Liver (tissue), 10 donors: ENCODE measurements at places on chromosomes 1 and 21.

DNA sequence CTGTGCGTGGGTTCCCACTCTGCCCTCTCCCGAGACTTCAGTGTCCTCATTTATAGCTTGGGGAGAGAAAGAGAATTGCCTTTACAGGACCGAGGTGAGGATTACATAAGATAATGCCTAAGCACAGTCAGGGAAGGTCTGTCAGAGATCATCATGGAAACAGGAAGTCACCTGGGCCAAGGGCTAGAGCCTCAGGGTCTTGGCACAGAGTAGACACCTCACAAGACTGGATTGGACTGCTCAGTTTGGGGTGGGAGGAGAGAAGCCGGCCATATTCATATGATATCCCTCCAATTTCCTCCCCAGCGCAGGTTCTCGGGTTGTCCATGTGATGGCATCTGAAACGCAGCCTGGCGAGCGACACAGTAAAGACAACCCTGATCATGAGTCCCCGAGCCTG, 3.8 kb downstream of the CNR2 start:
- no peak for DNase-seq

GRCh38 chr1:241413386-241413785, 56.4 kb upstream of the RGS7 start:
- no peak for DNase-seq

DNA sequence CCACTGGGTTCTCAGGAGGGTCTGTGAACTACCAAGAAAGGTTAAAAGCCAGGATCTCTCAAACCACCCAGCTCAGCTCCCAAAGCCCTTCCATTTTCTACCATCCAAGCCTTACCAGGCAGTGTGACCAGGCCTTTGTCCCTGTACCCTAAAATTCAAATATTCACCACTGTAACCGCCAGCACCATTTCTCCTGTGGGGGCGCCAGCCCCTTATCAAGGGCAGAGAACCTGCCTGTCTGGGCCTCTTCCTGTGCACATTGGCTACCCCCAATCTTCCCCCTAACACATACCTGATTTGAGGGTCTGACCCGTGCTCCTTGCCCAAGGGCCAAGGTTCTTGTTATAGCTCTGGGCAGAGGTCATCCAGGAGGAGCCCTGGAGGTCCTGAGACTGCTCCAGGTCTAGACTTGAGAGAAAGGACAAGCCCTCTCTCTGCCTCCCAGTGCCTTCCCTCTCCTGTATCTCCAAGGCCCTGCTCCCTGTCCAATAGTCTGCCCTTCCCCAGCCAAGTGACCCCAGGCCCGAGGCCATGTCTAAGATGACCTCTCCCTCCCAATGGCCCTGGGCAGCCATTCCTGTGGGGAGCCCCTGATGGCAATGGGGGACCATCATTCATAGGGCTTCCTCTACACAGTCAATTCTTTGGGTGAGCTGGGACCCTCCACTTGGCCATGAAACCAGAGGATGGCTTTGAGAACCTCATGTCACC, 78.5 kb downstream of the FHAD1 start:
- DNase-seq = no peak

DNA sequence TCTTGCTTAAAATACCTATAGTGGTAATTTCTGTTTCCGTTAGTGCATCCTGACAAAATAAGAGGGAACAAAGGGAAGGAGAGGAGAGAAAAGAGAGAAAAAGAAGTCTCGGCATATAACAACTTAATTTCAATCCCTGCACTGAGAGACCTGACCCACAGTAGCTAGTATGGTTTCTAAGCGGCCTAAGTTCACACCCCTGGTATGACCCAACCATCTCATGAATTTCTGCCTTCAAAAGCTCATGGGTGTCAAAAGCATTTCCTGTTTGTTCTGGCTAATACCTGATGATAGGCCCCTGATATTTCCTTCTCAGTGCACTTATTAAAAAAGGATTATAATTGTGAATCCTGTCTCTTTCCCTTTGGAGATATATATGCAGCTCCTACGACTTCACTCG, 32.1 kb upstream of the RGS1 start:
- no peak for DNase-seq

DNA sequence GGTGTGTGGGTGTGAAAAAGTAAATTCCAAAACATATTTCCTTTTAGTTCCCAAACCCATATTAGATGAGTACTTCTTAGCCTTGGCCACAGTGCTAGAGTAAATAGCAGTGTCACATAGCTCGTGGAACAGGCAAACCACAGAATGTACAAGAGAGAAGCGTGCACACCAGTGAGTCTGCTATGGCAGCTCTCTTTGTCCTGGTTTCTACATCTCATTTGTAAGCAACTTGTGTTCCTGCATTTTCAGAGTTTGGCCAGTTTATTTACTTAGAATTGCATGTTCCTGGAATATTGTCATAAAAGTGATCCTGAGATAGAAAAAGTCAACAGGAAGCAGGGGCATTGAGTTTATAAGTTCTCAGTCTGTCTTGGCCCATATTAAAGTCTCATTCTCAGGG, 142.1 kb downstream of the DHRS3 start:
- DNase-seq = no peak

DNA sequence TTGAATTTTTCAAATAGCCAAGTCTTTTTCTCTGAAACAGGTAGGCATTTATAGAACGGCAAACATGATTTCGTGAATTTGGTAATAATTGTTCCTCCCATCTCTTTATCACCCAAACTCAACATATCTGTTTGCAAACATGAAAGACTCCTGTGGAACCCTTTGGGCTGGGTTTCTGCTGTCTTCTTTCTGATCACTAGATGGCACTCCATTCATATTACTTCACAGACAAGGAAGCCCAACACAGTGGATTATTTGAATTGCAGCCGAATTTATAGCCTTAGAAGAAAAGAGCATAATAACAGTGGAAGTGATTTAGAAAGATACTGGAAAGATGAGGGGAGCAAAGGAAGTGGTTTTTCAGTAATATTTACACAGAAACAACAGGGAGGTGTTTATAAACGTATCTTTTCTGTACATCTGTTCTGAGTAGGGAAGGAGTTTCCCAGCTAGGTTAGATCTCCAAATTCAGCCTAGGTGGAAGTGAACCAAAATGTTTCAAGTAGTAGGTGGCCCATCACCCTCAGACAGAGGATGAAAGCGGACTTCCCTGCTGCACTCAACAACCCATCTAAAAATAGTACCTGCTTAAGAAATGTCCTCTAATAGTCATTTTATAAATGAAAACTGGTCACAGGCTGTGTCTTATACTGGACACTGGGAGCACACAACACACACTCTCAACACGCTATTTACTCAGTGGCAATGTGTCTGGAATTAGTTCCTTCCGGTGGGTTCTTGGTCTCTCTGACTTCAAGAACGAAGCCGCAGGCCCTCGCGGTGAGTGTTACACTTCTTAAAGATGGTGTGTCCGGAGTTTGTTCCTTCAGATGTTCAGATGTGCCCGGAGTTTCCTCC, 67.6 kb downstream of the MAP3K21 start:
- no peak for DNase-seq

GRCh38 chr1:188023206-188023605, 1194.5 kb downstream of the PLA2G4A start:
- DNase-seq = no peak

DNA sequence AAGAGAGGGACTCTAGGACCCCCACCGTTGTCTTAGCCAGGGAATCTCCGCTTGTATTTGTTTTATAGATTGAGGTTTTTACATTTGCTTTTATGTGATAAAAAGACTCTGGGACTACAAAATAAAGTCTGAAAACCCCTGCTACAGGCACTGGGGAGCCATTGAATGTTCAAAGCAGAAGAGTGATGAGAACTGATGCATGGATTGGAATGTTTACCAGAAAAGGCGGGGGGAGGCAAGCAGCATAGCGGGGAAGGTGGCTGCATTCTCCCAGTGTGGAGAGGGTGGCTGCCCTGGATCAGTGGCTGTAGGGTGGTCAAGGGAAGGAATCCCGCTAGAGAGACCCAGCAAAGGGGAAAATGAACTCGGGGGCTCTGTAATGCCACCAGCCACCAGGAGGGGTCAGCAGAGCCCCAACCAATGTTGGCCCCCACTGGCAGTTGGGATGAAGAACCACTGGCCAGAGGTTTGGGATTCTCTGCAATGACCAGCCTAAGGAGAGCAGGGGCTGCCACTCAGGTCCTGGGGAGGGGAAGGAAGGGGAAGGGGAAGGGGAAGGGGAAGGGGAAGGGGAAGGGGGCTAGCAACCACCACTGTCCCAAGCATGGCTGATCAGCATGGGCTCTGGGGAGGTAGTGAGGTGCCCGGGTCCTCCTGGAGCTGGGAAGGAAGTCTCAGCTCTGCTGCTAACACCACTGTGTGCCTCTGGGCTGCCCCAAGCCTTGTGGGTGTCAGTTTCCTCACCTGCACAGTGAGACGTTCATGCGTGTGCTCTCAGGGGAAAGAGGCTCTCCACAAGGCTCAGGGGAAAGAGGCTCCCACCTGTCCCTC, 19.2 kb upstream of the PEF1 start:
- peak; percentile 80 for DNase-seq

GRCh38 chr1:185526344-185527307, 207.6 kb upstream of the HMCN1 start:
- no peak for DNase-seq

DNA sequence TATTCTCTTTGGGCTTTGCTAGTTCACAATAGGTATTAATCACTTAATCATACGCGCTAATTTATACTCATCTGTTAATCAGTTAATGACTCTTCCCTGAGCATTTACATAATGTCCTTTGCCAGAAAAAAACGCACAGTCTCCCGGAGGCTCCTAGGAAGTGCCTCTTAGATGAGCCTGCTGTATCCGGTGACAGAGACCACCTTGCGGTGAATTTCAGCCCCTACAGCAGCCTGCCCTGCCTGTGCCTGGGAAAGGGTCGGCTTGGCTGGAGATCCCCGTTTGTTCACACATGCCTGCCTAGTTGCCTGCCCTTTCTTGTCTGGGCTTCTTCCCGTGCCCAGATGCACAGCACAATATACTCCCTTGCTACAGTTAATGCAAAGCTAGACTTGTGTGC, 152.9 kb downstream of the ZBTB18 start:
- DNase-seq = no peak

DNA sequence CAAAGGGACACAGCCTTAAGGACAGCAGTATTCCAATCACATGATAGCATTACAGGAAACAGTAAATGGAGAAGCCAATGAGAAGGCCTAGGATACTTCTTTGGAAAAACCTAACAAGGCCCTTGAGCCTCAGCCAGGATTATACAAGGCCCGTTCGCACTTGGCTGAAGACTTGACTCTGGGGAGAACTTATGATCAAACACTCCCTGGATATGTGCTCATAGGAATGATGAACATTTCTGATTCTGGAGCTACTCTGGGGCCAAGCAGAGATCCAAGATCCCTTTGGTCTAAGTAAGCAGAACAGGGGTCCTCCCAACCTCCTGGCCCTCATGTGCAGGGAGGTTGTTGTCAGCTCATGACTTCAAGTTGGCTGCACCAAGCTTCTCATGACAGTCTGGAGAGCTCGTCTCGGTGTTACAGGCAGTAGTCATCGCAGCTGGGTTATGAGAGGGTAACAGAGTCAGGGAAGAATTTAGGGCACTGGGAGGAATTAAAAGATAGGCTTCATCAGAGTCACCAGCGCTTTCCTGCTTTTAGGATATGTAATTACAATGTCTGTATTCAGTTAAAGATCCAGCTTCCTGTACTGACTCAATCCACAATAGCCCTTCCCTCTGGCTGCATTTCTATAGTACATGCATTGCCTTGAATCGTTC, 92.5 kb upstream of the IRF2BP2 start:
- no peak for DNase-seq

DNA sequence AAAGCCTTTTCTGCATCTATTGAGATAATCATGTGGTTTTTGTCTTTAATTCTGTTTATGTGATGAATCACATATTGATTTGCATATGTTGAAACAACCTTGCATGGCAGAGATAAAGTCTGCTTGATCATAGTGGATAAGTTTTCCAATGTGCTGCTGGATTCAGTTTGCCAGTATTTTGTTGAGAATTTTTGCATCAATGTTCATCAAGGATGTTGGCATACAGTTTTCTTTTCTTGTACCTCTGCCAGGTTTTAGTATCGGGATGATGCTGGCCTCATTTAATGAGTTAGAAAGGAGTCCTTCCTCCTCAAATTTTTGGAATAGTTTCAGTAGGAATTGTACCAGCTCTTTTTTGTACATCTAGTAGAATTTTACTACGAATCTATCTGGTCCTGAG, 55.0 kb downstream of the COL24A1 start:
- DNase-seq = no peak

- DNase-seq = no peak
Observed at GRCh38 chr1:206505702-206506355, 1.5 kb upstream of the RASSF5 start.

- no peak for DNase-seq
Observed at GRCh38 chr1:16073490-16074119, at the start of gene FAM131C. FAM131C (minus strand) TSS chr1:16073651; CDS start chr1:16073442, 209 bp downstream.

DNA sequence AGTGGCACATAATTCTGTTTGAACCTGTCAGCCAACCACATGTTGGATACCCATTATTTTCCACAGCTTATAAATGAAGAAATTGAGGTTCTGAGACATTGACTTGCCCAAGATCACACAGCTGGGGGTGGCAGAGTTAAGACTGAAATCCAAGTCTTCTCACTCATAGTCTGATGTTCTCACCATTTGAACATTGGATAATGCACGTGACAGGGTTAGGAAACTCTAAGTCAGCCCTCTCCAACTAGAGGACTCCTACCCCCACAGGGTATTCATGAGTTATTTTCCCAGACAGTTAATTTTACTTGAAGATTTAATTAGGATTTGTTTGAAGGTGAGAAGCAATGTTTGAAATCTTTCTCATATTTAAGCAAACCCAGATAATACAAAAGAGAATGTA, 38.1 kb upstream of the C1orf105 start:
- no peak for DNase-seq

GRCh38 chr1:24048205-24048869, 63.6 kb downstream of the MYOM3 start:
- no peak for DNase-seq

DNA sequence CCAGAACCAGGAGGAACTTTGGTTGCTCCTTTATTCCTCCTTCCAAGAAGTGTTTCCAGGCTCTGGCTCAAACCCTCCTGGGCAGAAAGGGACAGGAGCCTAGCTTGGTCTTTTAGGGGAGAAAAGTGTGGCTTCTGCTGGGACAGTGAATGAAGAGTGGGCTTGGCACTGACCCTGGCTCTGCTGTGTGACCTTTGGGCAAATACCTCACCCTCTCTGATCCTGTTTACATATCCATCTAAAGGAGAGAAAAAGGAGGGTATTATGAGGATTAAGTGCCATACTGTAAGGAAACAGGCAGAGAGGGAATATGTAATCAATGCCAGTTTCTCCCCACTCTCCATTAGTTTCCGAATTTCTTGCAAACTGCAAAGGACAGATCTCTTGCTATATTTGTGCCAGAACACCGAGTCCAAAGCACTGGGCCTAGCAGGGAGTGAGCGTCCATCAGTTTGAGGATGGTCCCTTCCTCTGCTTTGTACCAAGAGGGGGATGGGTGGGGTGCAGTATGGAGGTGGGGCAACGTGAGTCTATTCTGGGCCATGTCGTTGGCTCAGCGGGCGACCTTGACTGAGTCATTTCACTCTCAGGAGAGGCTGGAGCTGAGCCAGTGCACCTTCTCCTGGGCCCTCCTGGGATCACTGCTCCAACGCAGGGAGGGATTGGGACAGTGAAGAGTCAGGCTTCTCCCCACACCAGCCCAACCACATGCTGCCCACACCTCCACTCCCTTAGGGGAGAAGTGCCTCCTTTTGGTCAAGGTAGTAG, 38.4 kb downstream of the IGSF21 start:
- DNase-seq = no peak

- no peak for DNase-seq
Observed at GRCh38 chr1:230747890-230748800, 957 bp downstream of the CAPN9 start.
